ENCODE measurements at places on chromosomes 11 and 22. TPM values are rescaled to one million over a fixed set of nuclear protein-coding genes. Genes with fewer than 3 reads are reported as not detected.

The CREB3L1 gene
- total RNA-seq, result 82.1 TPM

The PNPLA5 gene
- not detected for total RNA-seq

The MRGPRX3 gene
- total RNA-seq, result not detected

The TMPRSS4 gene
- not detected for total RNA-seq

The KIRREL3 gene
- 0.59 TPM for total RNA-seq

The ARVCF gene
- total RNA-seq, result 8.6 TPM

The SNU13 gene
- total RNA-seq, result 65.6 TPM

The CD59 gene
- total RNA-seq, result 370 TPM

All from smooth muscle cell of the umbilical artery (primary cell).